ENCODE measurements at places on chromosomes 7 and 10.
A peak's percentile ranks its signal among the peaks of the same experiment; 100 is the strongest.

DNA sequence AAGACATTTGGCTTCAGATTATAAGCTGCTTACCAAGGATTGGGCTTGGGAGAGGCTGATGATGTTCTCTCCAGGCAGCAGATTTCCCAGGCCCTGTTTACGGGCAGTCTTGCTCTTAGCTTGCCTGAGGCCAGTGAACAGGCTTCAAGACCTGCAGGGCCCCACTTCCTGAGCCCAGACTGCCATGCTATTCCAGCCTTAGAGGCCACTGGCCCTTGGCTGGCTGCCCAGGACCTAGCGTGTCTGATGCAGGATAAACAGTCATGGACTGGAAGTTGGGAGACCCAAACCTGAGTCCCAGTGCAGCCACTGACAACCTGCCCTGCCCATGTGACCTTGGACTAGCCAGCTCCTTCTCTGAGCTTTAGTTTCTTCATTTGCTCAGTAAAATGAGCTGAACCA lies 2.9 kb downstream of the PRXL2A start:
- no peak for DNase-seq

DNA sequence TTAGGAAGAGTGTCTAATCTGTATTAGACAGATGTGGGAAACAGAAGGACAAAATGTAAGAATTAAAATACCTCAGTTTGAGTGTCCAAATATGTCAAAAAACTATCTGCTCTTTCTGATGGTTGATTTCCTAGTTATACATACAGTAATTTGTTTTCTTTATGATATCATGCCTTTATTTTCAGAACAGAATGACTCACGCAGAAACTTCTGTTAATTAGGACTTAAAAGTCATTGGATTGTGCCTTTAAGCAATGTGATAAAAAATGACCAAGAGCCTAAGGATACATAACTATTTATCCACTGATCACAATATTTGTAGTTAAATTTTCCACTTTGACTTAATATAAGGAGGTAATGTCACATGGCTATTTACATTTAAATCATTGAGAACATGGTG lies 206.7 kb upstream of the PTPRZ1 start:
- DNase-seq = no peak

GRCh38 chr7:12257582-12257981 lies 46.5 kb downstream of the TMEM106B start:
- peak; percentile 19 for DNase-seq

- DNase-seq = no peak
Measured at GRCh38 chr7:79182283-79182682, 271.2 kb downstream of the MAGI2 start.

DNA sequence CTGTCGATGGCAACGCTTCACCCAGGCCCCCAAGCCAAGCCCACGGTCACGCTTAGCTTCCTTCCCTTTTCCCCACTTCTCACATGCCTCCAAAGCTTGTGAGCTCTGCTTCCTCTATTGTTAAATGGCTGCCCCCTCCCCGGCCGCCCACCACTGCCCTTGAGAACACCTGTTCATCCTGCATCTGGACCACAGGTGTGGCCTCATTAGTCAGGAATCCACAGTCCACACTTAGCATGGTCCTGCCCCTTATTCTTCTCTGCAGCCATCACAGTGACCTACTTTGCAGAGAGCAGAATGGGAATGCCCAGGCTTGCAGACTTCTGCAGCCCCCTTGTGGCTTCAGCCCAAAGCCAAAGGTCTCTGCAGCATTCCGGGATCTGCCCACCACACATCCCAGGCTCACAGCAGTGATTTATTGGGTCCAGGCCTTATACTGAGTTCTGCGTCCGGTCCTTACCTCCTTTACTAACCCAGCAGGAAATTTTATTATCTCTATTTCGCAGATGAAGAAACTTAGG lies 66.9 kb downstream of the PTPRE start:
- no peak for DNase-seq

DNA sequence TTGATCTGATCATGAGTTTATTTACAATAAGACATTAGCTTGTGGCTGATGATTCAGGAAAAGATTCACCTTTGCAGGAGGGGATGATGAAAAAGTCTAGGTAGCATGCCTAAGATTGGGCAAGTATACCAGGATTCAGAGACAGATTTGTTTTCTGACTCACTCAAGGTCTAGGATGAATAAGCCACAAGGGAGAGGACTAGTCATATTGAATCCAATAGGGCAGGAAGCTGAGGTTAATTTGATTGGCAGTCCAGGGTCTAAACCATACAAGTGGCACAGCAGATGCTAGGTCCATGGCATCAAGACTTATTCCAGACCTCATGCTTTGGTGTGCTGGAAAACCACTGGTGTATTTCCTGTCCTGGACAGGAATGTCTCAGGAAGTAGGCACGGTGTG lies 1133.4 kb downstream of the XPNPEP1 start:
- DNase-seq = no peak

GRCh38 chr10:15083674-15084501 lies 4.7 kb downstream of the ACBD7 start:
- no peak for DNase-seq

GRCh38 chr10:77604941-77605351 lies 32.7 kb downstream of the KCNMA1 start:
- DNase-seq = no peak

DNA sequence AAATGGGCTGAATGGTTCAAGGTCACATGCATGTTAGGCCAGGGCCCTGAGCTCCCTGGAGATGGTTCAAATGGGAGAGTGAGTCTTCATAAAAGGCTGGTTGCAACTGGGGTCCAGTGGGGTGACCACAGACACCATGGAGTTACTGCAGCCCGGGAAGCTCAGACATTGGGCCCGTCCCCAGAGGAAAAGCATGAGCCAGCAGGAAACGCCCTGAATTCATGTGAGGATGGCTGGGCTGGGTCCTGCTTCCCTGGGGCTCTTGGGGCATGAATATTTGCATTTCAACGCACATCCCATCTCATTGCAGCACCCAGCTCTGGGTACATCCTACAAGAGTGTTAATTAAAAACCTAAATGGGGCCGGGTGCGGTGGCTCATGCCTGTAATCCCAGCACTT lies 549.0 kb downstream of the TCERG1L start:
- DNase-seq = no peak

DNA sequence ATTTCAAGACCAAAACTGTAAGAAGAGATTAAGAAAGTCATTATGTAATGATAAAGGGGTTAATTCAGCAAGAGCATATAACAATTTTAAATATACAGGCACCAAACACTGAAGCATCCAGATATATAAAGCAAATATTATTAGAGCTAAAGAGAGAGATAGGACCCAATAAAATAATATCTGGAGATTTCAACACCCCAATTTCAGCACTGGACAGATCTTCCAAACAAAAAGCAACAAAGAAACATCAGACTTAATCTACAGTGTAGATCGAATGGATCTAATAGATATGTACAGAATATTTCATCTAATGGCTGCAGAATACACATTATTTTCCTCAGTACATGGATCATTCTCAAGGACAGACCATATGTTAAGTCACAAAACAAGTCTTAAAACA lies 151.3 kb downstream of the COBL start:
- no peak for DNase-seq

- no peak for DNase-seq
Measured at GRCh38 chr10:92203919-92204623, 86.8 kb downstream of the CPEB3 start.

All from activated T-cell treated with anti-CD3 and anti-CD28 coated beads for 4 hours (primary cell).